ENCODE measurements at places on chromosomes 3 and 15. TPM values are rescaled to one million over a fixed set of nuclear protein-coding genes. Genes with fewer than 3 reads are reported as not detected.

TP63 gene
- total RNA-seq: 0.45 TPM

CCR3 gene
- 1.9 TPM for total RNA-seq

TMEM207 gene
- not detected for total RNA-seq

MEX3B gene
- 0.51 TPM for total RNA-seq

FBXL22 gene
- total RNA-seq: 1.2 TPM

LINGO1 gene
- not detected for total RNA-seq

HEG1 gene
- 49.1 TPM for total RNA-seq

CFAP92 gene
- 0.22 TPM for total RNA-seq

MYO5C gene
- total RNA-seq: 1.6 TPM

MESP2 gene
- not detected for total RNA-seq

MYEF2 gene
- total RNA-seq: 34.5 TPM

SRGAP3 gene
- 4.9 TPM for total RNA-seq

CTXND1 gene
- total RNA-seq: not detected

DLL4 gene
- 0.11 TPM for total RNA-seq

ABCC5 gene
- 25.6 TPM for total RNA-seq

TMEM43 gene
- 44.4 TPM for total RNA-seq

ALDH1A2 gene
- 0.62 TPM for total RNA-seq

GRCh38 chr3:57689367-57690053 lies 3.4 kb downstream of the DENND6A start:
- H3K27ac ChIP-seq: no peak overlapping the region
- no peaks in the 10 kb centered on the region for H3K27me3 ChIP-seq
- H3K4me1 ChIP-seq: peaks cover 36% of the 10 kb centered on the region
- DNase-seq: no peak

- DNase-seq: no peak
- H3K36me3 ChIP-seq: no peaks in the 10 kb centered on the region
- H3K27me3 ChIP-seq: no peaks in the 10 kb centered on the region
- H3K4me1 ChIP-seq: no peaks in the 10 kb centered on the region
- H3K4me3 ChIP-seq: no peak overlapping the region
Observed at GRCh38 chr3:99413504-99413903, 224.9 kb upstream of the COL8A1 start.

GRCh38 chr3:186180151-186180550 lies 71.3 kb upstream of the ETV5 start:
- no peak overlapping the region for H3K4me3 ChIP-seq
- H3K27me3 ChIP-seq: peaks cover 9% of the 10 kb centered on the region
- H3K36me3 ChIP-seq: no peaks in the 10 kb centered on the region
- no peak for DNase-seq
- no peak overlapping the region for H3K27ac ChIP-seq

- H3K4me3 ChIP-seq: no peak overlapping the region
- DNase-seq: no peak
- H3K27me3 ChIP-seq: no peaks in the 10 kb centered on the region
- H3K36me3 ChIP-seq: no peaks in the 10 kb centered on the region
- no peaks in the 10 kb centered on the region for H3K4me1 ChIP-seq
Observed at GRCh38 chr3:195212033-195212748, 58.8 kb downstream of the XXYLT1 start.

- no peak overlapping the region for H3K27ac ChIP-seq
- H3K27me3 ChIP-seq: peaks cover 10% of the 10 kb centered on the region
- H3K4me1 ChIP-seq: no peaks in the 10 kb centered on the region
- H3K4me3 ChIP-seq: no peak overlapping the region
- no peaks in the 10 kb centered on the region for H3K36me3 ChIP-seq
Observed at GRCh38 chr3:154227531-154227930, 96.8 kb downstream of the DHX36 start.

GRCh38 chr3:58198804-58199203 lies 12.0 kb downstream of the DNASE1L3 start:
- peaks cover 13% of the 10 kb centered on the region for H3K27me3 ChIP-seq
- peaks cover 2% of the 10 kb centered on the region for H3K36me3 ChIP-seq
- H3K27ac ChIP-seq: no peak overlapping the region
- no peak for DNase-seq
- H3K4me1 ChIP-seq: peaks cover 2% of the 10 kb centered on the region

- H3K4me3 ChIP-seq: no peak overlapping the region
- H3K4me1 ChIP-seq: peaks cover 6% of the 10 kb centered on the region
- H3K27ac ChIP-seq: no peak overlapping the region
Observed at GRCh38 chr3:123687286-123687685, 102.4 kb upstream of the HACD2 start.

DNA sequence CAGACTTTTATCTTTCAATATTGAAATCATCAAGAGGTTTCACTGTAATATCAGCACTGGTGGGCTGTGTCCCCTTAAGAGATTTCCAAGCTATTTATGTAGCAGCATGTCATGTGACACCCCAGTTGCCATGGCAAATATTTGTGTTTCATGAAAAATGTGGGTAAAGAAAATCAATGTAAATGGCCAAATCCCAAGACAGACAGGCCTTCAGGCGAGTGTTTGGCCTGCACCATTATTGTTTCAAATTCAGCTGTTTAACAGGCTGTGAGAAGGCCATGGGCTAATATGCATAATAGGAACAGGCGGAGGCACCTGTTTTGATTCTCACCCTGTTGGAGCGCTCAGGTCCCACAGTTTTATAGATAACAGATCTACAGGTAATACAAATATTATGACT lies 104.2 kb downstream of the IQCH start:
- peaks cover 4% of the 10 kb centered on the region for H3K27me3 ChIP-seq
- H3K4me3 ChIP-seq: no peak overlapping the region
- no peaks in the 10 kb centered on the region for H3K4me1 ChIP-seq
- no peak for DNase-seq
- no peak overlapping the region for H3K27ac ChIP-seq
- H3K36me3 ChIP-seq: no peaks in the 10 kb centered on the region

- H3K27ac ChIP-seq: no peak overlapping the region
- H3K27me3 ChIP-seq: no peaks in the 10 kb centered on the region
- peaks cover 6% of the 10 kb centered on the region for H3K4me1 ChIP-seq
- H3K36me3 ChIP-seq: peaks cover 47% of the 10 kb centered on the region
Observed at GRCh38 chr3:170098753-170099152, 61.0 kb downstream of the GPR160 start.

GRCh38 chr15:59200560-59200959 lies 6.1 kb upstream of the LDHAL6B start:
- no peak overlapping the region for H3K4me3 ChIP-seq
- no peak overlapping the region for H3K27ac ChIP-seq
- H3K27me3 ChIP-seq: no peaks in the 10 kb centered on the region
- H3K36me3 ChIP-seq: peaks cover 36% of the 10 kb centered on the region
- H3K4me1 ChIP-seq: no peaks in the 10 kb centered on the region

- H3K4me1 ChIP-seq: no peaks in the 10 kb centered on the region
- DNase-seq: no peak
- H3K27ac ChIP-seq: no peak overlapping the region
- H3K27me3 ChIP-seq: peaks cover 6% of the 10 kb centered on the region
- H3K4me3 ChIP-seq: no peak overlapping the region
- no peaks in the 10 kb centered on the region for H3K36me3 ChIP-seq
Observed at GRCh38 chr15:25600751-25601150, 161.9 kb upstream of the UBE3A start.

GRCh38 chr3:152461460-152461859 lies 192.7 kb downstream of the MBNL1 start:
- no peaks in the 10 kb centered on the region for H3K27me3 ChIP-seq
- no peak overlapping the region for H3K27ac ChIP-seq
- DNase-seq: no peak
- peaks cover 31% of the 10 kb centered on the region for H3K36me3 ChIP-seq
- no peak overlapping the region for H3K4me3 ChIP-seq
- peaks cover 21% of the 10 kb centered on the region for H3K4me1 ChIP-seq

DNA sequence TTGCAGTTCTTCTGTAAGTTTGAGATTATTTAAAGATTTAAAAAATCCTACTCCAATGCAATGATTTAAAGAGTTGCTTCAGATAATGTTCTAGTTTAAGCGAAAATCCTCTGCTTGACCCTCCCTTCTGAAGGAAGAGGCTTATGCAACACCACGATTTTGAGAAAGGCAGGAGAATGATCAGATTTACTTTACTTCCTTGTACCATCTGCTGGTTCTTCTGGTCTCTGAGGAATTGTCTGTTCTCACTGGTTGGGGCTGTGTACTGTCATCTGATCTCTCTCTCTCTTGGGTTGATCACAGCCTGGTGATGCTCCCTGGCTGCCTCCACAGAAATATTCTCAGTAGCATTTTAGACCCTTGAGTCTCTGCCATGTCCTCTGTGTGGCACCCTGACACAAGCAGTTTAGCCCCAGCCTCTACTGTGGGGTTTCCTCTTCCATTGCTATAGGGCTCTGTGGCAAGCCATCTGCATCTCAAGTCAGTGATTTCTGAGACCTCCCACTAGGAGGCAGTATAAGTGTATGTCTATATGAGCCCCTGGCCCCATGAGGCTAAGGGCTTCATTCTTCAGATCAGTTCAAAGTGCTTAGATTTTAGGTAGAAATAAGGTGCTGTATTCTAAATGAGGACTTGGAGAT lies 50.8 kb upstream of the PLAAT1 start:
- no peak overlapping the region for H3K4me3 ChIP-seq
- no peaks in the 10 kb centered on the region for H3K4me1 ChIP-seq
- no peaks in the 10 kb centered on the region for H3K27me3 ChIP-seq
- H3K36me3 ChIP-seq: no peaks in the 10 kb centered on the region
- no peak for DNase-seq

DNA sequence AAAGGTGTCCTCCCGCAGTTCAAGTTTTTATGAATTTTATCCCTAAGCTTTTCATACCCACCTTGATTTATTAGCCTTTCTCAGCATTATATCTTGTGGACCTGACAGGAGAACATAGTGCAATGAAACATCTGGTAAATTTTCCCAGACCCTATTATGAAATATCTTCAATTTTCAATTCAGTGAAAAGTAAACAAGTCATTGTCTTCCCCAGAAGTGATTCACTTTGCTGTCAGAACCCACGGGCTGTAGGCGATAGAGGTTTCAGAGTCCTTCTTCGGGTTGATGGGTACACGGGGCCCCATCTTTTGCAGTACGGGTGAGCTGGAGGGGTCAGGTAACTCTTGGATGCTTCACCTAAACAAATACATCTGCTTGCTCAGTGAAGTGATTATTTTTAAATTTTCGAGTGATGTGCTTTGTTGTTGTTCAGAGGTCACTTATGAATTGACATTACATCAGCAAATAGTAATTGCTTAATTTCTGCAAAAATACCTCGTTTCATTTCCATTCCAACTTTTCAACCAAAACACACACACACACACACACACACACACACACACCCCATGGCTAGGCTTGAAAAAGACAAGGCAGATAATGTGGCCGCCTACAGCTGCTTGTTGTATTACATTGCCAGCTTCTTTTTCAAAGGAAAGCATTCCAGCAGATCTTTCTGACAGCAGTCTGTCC lies 102.9 kb downstream of the SEMA6D start:
- H3K27me3 ChIP-seq: no peaks in the 10 kb centered on the region
- H3K36me3 ChIP-seq: no peaks in the 10 kb centered on the region
- H3K27ac ChIP-seq: no peak overlapping the region

DNA sequence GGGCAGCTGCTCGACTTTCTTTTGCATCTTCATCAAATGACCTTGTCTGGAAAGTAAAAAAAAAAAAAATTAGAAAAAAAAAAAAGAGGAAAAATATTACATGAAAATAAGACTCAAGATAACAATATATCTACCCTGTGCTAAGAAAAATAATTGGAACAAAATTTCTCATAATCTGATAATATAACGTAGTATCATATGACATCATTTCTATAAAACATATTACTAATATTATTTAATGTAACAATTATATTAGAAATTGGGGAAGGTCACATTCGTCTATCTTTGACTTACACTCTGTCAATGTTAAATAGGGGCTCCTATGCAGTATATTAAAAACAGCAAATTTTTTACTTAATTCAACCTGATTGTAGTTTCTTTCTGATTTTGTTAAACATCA lies 44.1 kb downstream of the INO80 start:
- H3K36me3 ChIP-seq: peaks cover 30% of the 10 kb centered on the region
- H3K27me3 ChIP-seq: no peaks in the 10 kb centered on the region
- DNase-seq: no peak
- no peak overlapping the region for H3K4me3 ChIP-seq
- no peak overlapping the region for H3K27ac ChIP-seq
- H3K4me1 ChIP-seq: no peaks in the 10 kb centered on the region

- no peak for DNase-seq
- no peaks in the 10 kb centered on the region for H3K36me3 ChIP-seq
- H3K27me3 ChIP-seq: no peaks in the 10 kb centered on the region
- no peak overlapping the region for H3K4me3 ChIP-seq
Observed at GRCh38 chr3:144645300-144645699, 673.7 kb downstream of the DIPK2A start.

GRCh38 chr3:13194285-13195209 lies 121.3 kb upstream of the IQSEC1 start:
- H3K4me1 ChIP-seq: peaks cover 36% of the 10 kb centered on the region
- H3K27me3 ChIP-seq: peaks cover 5% of the 10 kb centered on the region
- H3K27ac ChIP-seq: no peak overlapping the region
- peaks cover 3% of the 10 kb centered on the region for H3K36me3 ChIP-seq
- no peak overlapping the region for H3K4me3 ChIP-seq

GRCh38 chr3:77412584-77412983 lies 372.7 kb downstream of the ROBO2 start:
- no peak overlapping the region for H3K4me3 ChIP-seq
- no peaks in the 10 kb centered on the region for H3K27me3 ChIP-seq
- no peak overlapping the region for H3K27ac ChIP-seq
- DNase-seq: no peak
- H3K4me1 ChIP-seq: no peaks in the 10 kb centered on the region

GRCh38 chr15:75327005-75327404 lies 8.9 kb upstream of the COMMD4 start:
- no peaks in the 10 kb centered on the region for H3K4me1 ChIP-seq
- H3K36me3 ChIP-seq: no peaks in the 10 kb centered on the region
- DNase-seq: no peak
- peaks cover 3% of the 10 kb centered on the region for H3K27me3 ChIP-seq

DNA sequence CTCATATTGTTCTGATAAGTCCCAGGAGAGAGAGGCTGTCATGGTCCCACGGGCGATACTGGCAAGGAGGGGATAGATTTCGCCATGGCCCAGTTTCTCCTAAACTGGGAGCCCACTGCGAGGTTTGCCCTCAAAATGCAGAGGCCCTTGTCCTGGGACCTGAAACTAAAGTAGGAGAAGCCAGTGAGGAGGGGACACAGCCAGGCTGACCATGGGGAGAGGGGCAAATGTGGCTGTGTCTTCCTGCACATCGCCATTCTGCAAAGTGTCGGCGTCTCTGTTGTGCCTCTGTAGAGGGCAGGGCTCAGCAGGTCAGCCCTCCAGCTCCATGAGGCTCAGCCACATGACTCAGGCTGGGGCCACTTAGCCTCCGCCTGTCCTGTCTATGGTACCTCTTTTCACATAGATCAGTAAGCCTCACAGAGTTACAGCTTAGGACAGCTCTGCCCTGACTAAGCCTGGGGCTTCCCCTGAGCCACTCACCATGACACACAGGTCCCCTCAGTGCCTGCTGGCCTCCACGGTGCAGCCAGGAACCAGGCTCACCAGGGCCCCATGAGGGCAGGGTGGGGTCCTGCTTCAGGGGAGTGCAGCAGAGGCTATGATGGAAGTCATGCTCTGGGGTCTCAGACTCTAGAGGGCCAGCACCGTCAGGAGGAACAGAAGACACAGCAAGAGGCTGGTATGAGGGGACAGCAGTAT lies 28.6 kb upstream of the PLXNA1 start:
- H3K4me3 ChIP-seq: no peak overlapping the region
- no peaks in the 10 kb centered on the region for H3K27me3 ChIP-seq
- no peaks in the 10 kb centered on the region for H3K4me1 ChIP-seq
- no peaks in the 10 kb centered on the region for H3K36me3 ChIP-seq
- no peak overlapping the region for H3K27ac ChIP-seq
- no peak for DNase-seq

- peaks cover 2% of the 10 kb centered on the region for H3K4me1 ChIP-seq
- no peak overlapping the region for H3K27ac ChIP-seq
- no peaks in the 10 kb centered on the region for H3K27me3 ChIP-seq
Observed at GRCh38 chr3:11810276-11810675, 36.4 kb downstream of the TAMM41 start.

Data from activated naive CD8-positive, alpha-beta T cell treated with anti-CD3 and anti-CD28 coated beads, Interleukin-2, amount 10 ng/mL, durations not matched to agents 7 days and 5 days (primary cell).